ENCODE measurements at places on chromosomes 5 and 9.

DNA sequence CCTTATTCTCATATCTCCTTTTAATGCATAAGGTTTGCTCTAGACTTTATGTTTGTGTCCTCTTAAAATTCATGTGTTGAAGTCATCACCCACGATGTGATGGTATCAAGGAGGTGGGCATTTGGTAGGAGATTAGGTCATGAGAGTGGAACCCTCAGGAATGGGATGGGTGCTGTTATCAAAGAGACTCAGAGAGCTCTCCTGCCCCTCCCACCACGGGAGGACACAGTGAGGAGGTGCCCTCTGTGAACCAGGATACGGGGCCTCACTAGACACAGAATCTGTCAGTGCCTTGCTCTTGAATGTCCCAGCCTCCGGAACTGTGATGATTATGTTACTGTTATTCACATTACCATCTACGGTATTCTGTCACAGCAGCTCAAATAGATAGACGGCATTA lies 359.0 kb downstream of the IRX1 start:
- DNase-seq: no peak

GRCh38 chr5:156753846-156754245 lies 96.2 kb upstream of the PPP1R2B start:
- no peak for DNase-seq

DNA sequence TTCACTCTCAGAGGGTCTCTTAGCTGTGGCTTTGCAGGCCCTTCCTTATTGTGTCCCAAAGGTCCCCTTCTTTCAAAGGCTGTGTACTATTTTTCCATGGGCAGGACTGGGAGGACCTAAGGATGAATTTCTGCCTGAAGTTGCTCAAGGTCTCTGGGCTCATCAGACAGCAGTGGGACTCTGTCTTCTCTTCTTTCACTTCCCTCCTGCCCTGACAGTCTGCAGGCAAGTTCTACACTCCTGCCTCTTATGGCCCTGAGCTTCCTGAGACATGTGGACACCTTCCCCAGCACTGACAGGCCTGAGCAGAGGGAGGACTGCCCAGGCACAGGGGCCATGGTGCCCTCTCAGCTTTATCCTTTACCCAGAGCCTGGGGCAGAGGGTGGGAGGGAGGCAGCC lies 14.8 kb downstream of the ENHO start:
- no peak for DNase-seq

- DNase-seq: no peak
These were observed 21.6 kb downstream of the HMGXB3 start for GRCh38 chr5:150022158-150022531.

- no peak for DNase-seq
These were observed 7.5 kb upstream of the POU5F2 start for GRCh38 chr5:93748875-93749397.

- DNase-seq: no peak
These were observed 172.3 kb upstream of the GNA14 start for GRCh38 chr9:77820293-77820954.

GRCh38 chr5:180040287-180041214 lies 31.0 kb downstream of the RNF130 start:
- DNase-seq: no peak

DNA sequence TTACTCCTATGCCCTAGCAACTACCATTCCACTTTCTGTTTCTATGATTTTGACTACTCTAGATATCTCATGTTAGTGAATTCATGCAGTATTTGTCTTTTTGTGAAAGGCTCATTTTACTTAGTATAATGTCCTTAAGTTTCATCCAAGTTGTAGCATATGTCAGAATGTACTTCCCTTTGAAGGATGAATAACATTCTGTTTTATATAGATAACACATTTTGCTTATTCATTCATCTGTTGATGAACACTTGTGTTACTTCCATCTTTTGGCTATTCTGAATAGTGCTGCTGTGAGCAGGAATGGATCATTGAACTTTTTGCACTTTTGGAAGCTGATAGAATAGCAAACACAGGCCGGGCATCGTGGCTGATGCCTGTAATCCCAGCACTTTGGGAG lies 140.2 kb upstream of the MYO10 start:
- DNase-seq: no peak

DNA sequence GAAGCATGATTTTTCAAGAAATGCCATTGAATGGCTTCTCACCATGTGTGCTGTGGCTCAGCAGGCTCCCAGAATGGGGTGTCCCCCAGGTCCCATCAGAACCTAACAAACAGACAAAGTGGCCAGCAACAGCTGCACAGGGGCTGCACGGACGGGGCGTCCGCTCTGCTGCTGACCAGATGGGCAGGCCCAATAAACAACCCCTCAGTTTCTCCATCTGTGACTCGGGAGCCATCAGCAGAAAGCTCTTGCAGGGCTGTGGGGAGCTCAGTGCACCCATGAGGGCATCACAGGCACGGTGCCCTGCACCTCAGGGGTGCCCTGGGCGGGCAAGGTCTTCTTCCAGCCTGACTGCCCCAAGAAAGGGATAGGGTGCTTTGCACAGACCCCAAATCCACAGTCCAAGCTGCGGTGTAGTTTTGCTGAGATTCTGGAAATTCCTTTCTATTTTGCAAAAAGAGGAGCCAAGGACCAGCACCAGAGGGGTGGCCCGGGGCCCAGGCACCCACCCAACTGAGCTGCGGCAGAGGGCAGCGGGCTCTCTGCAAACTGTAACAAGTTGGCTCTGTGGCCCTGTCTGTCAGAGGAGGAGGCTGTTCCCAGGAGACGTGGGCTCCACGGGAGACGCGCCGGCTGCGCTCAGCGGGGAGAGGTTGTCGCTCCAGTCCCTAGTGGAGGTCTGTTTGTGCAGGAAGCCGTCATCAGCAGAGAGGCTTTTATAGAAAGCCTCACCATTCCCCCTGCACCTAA lies 138.7 kb upstream of the PPP1R26 start:
- no peak for DNase-seq

DNA sequence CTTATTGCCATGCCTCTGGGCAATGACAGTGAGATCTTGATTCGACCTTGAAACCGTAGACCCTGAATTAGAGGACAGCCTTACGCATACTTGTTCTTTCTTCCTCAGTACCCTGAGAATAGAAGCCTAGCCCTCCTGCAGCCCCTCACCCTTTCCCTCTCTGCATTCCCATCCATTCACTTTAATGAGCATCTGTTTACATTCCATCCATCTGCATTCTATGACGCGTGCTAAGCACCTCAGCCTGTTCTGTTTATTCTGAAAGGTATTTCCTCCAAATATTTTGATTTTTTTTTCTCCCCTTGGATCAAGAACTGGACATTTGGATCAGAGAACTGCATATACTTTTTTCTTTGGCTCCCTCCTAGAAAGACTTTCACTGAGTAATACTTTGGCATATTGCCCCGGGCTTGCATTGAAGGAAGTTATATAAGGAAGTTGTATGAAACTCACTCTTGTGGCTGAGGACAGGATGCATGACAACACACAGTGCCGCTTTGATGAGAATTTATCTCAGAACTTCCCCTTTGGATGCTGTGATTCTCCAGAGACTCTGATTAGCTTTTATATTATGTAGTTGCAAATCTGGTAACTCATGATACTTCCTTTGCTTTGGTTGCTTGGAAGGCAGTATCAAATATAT lies 15.7 kb downstream of the TMEM8B start:
- DNase-seq: peak; percentile 82

DNA sequence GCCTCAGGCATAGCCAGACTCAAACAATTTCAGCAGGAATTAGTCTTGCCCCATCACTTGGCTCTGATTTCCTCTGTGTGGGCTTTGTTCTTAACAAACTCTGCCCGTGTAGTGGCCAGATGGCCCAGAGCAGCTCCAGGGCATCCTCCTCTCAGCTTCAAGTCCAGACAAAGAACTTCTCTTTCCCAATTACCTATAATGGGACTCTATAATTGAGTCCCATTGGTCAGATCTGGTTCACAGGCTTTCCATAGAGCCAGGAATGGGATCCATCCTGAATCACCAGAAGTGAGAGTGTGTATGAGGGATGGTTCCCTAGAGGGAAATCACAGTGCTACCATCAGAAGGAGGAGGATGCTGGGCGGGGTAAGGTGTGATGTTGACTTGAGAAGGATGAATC lies 515.8 kb downstream of the KIF4B start:
- no peak for DNase-seq

- DNase-seq: no peak
These were observed 60.1 kb downstream of the SEMA6A start for GRCh38 chr5:116514421-116514970.

DNA sequence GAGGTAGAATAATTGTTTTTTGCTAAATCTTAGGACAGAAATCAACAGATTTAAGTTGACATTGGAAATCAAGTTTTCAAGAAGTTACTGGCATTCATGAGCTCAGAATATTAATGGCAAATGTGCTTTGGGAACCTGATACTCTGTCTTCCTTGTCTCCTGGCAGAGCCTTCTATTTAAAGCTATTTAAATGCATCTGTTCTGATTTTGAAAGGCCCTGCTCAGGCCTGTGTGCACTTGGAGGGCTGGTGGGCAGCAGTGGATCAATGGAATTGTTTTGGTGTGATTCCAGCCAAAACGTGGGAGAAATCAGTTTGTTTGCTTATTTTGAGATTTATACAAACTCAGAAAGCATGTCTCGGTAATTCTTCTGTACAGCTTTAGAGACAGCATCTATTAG lies 38.5 kb downstream of the FBXL7 start:
- DNase-seq: no peak

GRCh38 chr5:68047035-68047434 lies 168.5 kb upstream of the PIK3R1 start:
- DNase-seq: no peak

- no peak for DNase-seq
These were observed 3.1 kb downstream of the ARHGEF39 start for GRCh38 chr9:35661756-35662350.

- no peak for DNase-seq
These were observed 245.4 kb upstream of the TUT7 start for GRCh38 chr9:86599561-86599960.

DNA sequence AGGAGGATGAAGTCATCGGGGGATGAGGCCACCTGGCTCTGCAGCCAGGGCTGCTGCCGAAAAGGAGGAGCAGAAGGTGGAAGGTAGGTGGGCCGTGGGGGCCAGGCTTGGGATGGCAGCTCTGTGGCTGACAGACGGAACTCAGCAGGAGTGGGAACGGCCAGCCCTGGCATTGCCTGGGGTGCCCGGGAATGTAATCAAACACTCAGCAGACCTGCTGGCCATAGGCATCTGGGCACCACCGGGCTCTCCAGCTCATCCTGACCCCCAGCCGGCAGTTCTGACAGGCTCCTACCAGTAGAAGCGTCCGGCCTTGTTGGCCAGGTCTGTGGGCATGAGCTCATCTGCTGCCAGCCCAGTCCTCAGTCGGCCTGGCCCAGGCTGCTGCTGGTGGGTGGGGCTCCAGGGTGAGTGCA lies 4.3 kb upstream of the FAT2 start:
- no peak for DNase-seq

GRCh38 chr5:172477466-172477865 lies 23.1 kb upstream of the SH3PXD2B start:
- DNase-seq: no peak

GRCh38 chr5:179558932-179559283 lies 8.6 kb downstream of the RUFY1 start:
- peak; percentile 13 for DNase-seq

GRCh38 chr5:111829701-111830100 lies 72.7 kb upstream of the NREP start:
- DNase-seq: no peak

GRCh38 chr5:96781031-96781971 lies 26.4 kb downstream of the ERAP1 start:
- DNase-seq: no peak

DNA sequence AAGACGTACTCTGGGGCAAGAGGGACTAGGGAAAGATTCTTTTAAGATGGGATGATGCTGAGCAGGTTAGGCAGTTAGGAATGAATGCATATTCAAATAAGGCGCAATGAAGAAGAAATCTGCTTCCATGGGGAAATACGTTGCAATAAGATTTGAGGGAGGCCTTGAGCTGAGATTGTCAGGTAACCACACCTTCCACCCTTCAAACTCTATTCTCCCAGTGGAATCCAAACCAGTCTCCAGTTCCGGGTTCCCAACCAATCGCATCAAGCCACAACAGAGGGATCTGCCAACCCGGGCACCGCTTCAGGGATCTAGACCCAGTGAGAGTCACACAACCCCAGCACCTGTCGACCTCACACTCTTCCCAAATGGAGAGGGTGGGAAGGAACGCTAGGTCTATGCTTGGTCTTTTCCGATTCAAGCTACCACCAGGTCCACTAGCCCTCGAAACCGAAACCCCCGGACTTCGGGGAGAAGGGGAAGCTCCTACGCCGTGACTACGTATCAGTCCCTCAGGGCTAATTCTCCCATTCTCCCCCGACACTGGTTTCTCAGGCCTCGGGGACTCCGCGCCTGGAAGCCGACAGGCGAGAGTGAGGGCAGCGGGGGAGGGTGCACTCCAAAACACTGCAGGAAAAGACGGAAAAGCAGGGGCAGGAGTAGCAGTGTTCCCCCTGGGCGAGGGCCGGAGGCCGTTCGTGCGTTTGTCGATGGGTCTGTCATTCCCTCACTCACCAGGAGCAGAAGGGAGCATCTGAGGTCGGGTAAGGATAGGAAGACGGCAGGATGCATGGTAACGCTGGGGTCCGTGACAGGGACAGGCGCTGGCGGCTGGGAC lies 534 bp downstream of the ERP44 start:
- DNase-seq: peak; percentile 69

- DNase-seq: no peak
These were observed 21.4 kb downstream of the GLRA1 start for GRCh38 chr5:151903243-151903653.

- no peak for DNase-seq
These were observed 5.9 kb downstream of the FAM163B start for GRCh38 chr9:133603135-133603927.

- no peak for DNase-seq
These were observed 71.6 kb downstream of the CFAP90 start for GRCh38 chr5:7779019-7780005.

GRCh38 chr9:89281106-89281505 lies 29.9 kb upstream of the CKS2 start:
- DNase-seq: no peak

DNA sequence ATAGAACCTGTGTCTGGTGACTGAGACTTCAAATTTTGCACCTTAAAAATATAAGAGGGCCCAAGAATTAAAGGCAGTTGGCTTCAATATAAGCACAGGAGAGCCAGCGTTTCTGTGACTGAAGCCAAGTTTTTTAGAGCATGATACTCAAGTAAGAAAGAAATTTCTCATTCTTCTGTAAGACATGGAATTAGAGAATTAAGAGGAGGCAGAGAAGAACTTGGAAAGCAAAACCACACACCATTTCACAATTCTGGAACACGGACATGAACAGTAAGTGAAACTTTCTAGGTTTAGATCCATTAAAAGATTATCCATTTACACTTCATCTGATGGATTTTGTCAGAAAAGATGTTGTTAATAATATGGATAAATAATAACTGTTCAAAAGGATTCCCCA lies 8.9 kb upstream of the AGXT2 start:
- no peak for DNase-seq

DNA sequence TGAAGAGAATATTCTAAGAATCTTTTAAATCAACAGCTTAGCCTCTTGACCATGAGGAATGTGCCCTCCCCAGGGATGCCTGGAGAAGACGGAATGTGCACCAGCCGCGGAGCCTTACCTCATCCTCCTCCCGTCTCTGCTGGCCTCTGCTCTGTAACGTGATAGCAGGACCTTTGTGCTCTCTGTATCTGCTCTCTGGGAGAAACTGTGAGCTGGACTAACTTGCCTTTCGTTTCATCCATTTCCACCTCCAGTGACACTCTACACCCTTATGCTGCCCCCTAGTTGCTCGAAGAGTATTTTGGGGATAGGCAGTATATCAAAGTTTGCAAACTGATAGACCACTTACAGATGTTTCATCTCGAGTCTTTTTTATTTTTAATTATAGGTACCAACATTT lies 141.4 kb downstream of the NPR3 start:
- DNase-seq: no peak

- DNase-seq: no peak
These were observed 25.9 kb downstream of the MAPKAP1 start for GRCh38 chr9:125681086-125681622.

GRCh38 chr5:176716320-176716719 lies 69.0 kb downstream of the TSPAN17 start:
- DNase-seq: no peak

Measured in NAMALWA (cell line).